CD4-positive, alpha-beta T cell treated with Interleukin-10 for 1 hour (primary cell): ENCODE measurements at places on chromosomes 5 and 9.

- no peak for DNase-seq
Observed at GRCh38 chr5:73180566-73180965, 7.6 kb downstream of the TMEM174 start.

DNA sequence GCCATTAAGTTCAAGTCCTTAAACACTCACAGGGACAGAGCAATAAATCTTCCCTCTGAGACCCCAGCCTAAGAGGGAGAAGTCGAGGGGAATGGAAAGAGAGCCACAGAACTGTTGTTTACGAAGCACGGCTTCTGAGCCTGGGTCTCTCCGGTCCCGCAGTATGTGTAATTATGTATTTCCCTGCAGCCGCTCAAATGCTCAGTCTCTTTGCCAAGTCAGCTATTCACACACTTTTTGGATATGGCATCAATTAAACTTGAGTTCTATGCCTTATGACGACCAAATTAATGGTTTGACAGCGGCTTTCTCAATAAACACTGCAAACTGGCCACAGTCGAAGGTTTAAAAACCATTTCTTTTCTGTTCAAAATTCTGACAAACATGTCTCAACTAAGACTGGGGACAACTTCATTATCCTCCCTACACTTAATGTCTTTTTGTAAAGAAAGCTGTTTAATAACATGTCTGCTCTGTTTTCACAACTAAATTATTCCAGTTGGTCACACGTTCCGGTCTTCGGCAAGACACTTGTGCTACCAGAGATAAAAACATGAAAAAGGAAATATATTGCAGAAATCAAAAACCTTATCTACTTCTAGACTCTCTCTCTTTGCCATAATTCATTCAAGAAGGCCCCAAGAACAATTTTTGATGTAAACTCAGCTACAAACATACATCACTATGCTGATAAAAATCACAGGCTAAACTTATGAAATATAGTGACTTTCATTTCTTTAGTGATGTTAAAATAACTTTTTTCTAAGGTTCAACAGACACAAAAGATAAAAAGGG lies 203.2 kb downstream of the GAPVD1 start:
- DNase-seq = no peak

DNA sequence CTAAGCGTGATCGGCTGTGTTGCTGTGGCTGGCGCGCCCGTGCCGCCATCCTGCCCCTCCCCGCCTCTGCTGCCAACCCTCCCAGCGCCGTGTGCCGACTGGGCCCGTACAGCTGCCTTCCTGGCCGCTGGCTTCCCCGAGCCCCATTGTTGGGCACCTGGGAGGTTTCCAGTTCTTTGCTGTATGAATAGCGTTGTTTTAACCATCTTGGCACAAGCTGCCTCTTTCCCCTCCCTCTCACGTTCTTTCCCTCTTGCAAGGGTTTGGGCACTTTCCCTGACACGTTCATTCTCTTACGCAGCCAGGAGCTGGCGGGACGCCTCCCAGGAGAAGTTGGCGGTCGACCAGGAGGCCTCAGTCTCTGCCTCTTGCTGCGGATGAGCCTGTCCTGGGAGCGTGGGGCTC lies 43.1 kb upstream of the RXRA start:
- DNase-seq = no peak

DNA sequence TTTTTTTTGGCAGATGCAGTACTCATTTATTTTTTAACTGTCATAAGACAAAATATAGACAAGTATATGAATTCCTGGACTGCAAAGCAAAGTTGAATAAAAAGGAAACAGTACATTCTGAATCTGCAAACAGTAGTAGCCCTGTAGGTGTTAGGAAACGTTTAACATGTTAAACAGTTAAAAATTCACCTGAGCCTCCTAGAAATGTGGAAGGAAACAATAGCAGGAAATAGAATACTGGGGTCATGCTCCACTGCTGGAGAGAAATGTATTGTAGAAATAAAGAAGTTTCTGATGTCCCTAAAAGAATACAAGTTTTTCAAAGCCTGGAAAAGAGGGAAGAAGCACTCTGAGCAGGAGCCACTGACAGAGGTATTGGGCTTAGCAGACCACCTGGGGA lies 866.0 kb downstream of the PTPRD start:
- DNase-seq = no peak

DNA sequence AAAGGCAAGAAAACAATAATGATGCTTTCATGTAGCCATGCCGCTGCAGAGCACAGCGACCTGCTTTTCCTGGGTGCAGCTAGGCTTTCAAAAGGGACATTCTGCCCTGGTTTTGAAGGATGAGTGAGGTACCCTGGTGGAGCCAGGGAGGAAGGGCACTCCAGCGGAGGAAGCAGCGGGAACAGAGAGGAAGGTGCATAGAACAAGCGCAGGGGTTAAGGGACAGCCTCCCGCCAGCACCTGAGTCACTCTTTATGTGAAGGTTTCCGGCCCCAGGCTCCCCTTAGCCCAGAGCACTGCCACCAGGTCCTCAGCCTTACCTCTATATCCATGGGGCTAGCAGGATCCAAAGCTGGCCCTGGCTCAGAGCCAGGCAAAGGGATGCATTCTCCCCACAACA lies 221.1 kb downstream of the CDK5RAP2 start:
- no peak for DNase-seq

DNA sequence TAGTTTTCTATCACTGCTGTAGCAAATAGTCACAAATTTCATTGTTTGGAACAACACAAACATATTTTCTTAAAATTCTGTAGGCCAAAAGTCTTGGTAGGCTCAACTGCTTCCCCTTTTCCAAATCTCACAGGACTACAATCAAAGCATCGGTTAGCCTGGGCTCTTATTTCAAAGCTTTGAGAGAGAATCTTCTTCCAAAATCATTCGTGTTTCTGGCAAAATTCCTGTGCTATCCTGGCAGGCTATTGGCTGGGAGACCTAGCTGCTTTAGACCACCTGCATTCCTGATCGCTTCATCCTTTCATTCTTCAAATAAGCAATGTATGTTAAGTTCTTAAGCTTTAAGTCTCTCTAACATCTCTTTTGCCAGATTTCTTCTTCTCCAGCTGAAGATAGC lies 629.8 kb upstream of the CDH18 start:
- no peak for DNase-seq

GRCh38 chr9:27182421-27182820 lies 73.4 kb downstream of the TEK start:
- DNase-seq = no peak

GRCh38 chr5:149341876-149342275 lies 3.4 kb upstream of the GRPEL2 start:
- no peak for DNase-seq

- DNase-seq = no peak
Observed at GRCh38 chr9:107594908-107595530, 105.5 kb upstream of the KLF4 start.

DNA sequence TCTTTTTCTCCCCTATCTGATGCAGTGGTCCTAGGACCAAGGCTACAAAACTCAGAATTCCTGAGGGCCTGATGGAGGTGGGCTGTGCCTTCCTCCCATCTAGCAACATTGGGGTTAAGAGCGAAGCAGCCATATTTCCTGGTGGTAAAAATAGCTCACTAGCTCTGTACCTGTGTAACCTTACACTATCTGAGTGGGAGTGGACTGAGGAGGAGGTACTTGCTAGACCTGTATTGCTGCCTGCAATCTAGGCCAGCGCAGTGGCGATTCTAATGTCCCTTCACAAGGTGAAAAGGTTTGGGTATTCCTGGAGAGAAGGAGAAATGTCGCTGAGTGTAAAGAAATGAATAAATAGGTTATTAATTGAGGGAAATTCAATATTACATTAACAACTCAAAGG lies 80.2 kb upstream of the LIFR start:
- DNase-seq = no peak

DNA sequence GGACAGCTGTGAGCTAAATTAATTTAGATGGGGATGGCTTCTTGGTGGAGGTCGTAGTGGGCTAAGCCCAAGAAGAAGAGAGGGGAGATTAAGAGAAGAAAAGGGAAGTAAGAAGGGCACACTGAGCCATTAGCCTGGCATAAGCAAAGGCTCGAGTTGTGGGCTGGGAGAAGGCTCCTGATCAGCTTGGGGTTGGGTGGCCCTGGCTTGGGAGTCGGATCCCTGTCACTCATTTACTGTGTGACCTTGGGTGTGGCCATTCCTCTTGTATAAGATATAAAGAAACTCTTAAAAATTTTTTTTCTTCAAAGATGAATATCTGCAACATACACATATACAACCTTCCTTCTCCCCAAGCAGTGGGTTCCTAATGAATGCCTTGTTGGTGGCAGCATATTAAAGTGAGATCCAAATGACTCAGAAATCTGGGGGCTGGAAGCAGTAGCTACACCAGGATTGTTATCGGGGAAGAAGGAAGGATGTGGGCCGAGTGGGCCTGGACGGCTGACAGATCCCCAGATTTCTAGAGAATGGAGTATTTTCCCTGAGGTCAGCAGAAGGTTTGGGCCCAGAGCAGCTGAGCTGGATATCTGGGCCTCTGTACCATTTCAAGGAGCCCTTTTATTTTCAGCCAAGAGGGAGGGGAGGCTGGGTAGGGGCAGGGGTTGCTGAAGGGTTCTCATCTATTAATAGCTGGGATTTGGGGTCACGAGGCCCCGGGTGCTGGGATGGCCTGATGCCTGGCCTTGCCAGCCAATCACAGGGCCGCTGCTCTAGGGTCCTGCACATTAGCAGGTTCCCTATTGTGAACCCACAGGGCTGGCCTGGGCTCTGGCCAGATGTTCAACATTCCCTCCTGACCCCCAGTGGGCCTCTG lies 52.1 kb downstream of the PPARGC1B start:
- no peak for DNase-seq

GRCh38 chr5:113050721-113051382 lies 74.3 kb downstream of the DCP2 start:
- DNase-seq = no peak

DNA sequence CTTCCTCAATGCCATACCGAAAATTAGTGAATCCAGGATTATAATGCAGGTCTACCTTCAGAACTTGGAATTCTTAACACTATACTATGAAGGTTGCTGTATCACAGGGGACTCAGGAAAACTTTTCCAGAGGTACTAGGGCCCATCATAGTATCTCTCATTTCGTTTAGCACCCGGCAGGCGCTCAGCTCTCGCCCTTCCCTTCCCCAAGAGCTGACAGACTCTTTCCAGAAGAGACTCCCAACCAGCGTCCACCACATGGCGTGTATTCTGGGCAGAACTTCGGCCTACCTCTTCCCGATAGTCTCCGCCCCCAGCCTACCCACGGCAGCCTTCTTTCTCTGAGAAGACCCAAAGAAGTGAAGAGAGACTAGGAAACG lies 271 bp downstream of the NOL8 start:
- DNase-seq = no peak

- DNase-seq = no peak
Observed at GRCh38 chr5:158375531-158375930, 516.6 kb upstream of the CLINT1 start.

DNA sequence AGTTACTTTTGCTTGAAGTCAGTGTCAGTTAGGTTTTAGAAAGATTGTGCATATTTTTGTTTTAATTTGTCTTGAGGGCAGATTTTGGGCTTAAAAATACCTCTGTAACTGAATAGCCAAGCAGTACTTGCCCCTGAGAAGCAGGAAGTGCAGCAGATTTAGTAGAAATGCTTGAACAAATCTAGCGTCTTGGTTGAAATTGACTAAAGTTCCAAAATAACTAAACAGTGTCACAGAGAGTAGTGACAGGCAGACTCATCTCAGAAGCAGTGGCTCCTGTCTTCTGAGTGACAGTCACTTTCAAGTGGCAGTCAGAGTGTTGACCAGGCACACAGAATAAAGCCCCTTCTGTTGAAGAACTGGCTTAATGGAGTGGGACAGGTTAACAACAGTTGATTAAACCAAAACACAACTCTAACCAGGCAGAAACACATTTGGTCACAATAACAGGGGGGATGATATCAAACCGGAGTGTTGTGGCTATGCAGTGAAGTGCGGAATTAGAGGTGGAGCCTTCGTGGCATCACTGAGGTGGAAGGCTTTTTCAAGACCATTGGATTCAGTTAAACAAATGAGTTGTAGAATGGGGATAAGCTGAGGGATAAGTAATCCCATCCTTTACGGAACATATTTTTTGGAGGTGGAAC lies 29.1 kb downstream of the TRIO start:
- no peak for DNase-seq

DNA sequence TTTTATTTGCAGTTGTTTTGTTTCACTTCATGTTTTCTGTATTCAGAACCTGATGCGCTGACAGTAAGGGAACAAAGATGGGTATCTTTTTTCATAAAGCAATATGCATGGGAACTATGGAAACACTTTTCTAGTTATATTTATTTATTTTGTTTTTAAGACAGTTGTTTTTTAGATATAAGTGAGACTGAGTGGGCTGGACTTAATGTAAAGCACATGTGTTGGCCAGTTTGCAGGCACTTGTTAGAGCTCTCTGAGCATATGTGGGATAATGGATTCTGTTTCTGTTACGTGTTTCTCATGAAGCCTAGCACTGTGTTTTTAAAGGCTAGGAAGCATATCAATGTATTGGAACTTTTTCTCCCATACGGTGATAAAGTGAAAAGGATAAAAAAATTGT lies 164.1 kb downstream of the PRR16 start:
- DNase-seq = no peak

- DNase-seq = no peak
Observed at GRCh38 chr5:146799671-146800070, 78.9 kb downstream of the PPP2R2B start.

DNA sequence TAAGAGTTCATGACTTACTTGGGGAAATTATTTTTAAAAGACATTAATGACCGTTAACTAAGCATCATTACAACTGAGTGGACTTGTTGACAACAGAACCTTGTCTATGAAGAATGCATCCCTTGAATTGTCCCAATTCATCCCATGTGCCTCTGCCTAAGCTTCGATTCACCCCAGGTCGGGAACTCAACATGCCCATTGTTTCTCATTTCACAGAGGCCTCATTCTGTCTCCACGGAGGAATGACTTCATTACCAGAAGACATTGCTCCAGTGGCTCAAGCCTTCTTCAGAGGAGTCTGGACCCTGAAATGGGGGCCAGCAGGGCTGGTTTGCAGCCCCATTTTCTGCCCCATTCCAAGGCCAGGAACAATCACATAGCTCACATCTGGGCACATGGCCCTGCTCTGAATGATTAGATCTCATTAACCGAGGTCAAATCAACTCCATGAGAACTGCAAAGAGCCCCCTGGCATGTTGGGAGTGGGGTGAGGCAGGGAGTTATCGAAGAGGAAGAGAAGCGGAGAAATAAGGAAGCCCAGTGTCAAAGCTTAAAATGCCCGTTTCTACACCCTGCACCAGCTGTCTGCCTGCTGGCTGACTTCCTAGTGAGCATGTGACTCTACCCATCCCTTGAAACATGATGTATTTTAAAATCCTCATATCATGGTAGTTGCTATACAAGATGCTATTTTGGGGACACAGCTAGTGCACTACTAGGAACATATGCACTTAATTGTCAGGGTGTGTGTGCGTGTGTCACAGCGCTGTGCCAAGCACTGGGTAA lies 137.3 kb downstream of the LHFPL2 start:
- DNase-seq = no peak

DNA sequence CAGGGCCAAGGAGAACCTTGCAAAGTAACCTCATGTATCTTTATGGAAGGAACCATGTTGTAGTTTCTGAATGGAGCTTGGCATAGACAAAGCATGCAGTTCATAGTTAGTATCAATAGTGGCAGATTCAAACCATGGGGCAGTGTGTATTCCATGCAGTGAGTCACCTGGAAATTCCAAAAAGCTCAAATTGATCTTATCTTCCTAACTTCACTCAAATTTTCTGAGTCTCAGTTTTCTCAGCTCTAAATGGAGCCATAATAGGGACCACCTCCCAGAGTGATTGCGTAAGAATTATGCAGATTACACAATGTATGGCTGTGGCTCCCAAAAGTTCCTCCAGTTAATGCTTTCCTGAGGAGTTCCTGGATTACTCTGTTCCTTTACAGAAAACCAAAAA lies 549.9 kb upstream of the KLF4 start:
- no peak for DNase-seq
